ENCODE measurements at places on chromosomes 16 and 17.

DNA sequence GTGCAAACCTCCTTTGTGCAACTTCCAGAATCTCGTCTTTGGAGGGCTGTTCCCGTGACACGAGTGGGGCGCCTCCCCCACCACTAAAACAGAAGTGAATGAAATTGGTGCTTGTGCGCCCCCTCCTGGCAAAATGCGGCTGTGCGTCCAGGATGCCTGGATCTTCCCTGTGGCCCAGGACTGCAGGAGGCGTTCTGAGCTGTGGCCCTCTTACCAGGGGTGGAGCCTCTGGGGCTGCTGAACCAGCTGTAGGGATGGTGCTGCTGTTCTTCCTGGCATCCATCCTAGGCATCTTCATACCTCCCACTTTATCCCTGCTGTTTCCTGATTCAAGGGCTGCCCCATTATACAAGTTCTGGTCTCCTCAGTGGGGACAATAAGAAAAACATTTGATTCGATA, 18.5 kb upstream of the NAGLU start:
- DNase-seq = peak; percentile 77

GRCh38 chr17:81402530-81402941, 7.3 kb downstream of the BAHCC1 start:
- no peak for DNase-seq

DNA sequence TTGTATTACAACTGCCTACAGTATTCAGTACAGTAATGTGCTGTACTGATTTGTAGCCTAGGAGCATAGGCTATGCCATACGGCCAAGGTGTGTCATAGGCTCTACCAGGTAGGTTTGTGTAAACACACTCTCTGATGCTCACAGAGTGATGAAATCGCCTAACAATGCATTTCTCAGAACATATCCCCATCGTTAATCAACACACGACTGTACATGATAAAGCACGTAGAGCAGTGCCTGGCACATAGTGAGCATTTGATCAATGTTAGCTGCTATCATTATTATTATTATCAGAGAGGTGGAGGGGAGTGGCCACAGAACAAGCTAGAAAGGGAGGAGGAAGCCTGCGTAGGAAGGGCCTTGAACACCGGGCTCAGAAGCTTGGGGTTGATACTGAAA, 81.1 kb upstream of the LHX1 start:
- no peak for DNase-seq

DNA sequence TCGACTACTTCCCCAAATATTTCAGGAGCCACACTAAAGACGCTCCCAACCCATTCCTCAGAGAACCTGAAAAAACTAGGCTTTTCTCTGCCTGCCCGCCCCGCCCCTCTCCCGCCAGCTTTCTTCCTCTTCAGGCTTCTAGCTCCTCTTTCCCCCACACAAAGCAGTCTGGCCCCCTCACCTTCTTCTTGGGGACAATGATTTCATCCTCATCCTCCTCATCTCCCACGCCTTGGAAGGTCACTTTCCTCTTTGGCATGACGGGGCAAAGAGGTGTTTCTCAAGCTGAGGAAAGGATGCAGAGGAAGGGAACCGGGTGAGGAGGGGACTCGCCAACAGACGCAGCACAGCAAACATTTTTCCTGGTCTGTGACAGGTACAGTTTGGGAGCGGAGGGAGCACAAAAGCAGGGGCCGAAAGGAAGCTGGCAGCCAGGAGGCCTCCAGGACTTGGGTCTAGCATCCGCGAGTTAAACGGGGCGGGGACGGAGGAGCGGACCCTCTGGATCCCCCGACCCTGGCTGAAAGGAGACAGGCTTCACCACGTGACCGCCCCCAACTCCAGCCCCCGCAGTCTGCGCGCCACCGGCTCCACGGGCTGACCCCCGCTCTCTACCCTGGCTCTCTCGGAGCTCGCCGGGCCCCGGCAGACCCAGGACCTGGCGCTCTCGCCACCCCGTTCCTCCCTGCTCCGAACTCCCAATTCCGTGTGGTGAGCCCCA, 525 bp downstream of the CD2BP2 start:
- DNase-seq = no peak

DNA sequence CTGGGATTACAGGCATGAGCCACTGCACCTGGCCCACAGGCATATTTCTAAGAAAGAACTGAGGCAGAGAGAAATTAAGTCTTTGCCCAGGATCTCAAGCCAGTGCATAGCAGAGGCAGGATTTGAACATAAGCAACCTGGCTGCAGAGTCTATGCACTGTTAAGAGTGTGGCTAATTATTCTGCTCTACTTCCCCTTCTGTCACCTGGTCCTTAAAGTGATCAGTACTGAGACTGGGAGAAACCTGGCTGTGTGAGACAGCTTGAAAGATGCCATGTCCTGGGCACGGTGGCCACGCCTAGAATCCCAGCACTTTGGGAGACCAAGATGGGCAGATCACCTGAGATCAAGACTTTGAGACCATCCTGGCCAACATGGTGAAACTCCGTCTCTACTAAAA, 58.1 kb downstream of the IQCK start:
- no peak for DNase-seq

GRCh38 chr17:81395600-81396277, 482 bp downstream of the BAHCC1 start:
- DNase-seq = no peak

GRCh38 chr17:44074231-44074910, 3.8 kb downstream of the G6PC3 start:
- no peak for DNase-seq

GRCh38 chr17:34902831-34903547, 58.3 kb downstream of the CCT6B start:
- DNase-seq = no peak

DNA sequence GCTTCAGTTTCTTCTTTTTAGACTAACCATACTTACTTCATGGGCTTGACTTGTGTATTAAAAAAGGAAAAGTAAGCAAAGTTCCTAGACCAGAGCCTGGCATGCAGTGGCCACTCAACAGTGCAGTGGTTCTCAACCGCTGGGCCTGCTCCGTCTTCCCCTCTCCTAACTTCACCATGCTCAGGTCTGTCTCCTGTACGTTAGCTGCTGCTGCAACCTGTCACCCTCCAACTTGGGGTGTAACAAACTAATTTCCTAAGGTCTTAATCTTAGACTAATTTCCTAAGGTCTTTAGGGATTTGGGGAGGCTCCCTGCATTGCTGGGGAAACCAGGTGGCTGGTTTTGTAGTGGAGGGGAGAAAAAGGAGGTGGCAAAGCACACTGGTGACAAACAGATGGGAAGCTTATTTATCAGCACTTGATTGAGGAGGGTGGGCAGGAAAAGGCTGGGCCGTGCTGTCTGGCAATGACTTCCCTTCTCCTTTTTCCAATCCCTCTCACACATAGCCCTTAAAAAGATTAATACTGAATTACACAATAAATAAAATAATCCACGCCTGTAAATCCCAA, 2.2 kb upstream of the ARL4D start:
- DNase-seq = no peak
